Fibroblast of skin of right quadriceps (primary cell): ENCODE measurements at places on chromosomes 3 and 15.

GRCh38 chr15:39580485-39581241 lies at the start of gene THBS1:
THBS1 (plus strand) TSS chr15:39581079; CDS start chr15:39581858, 779 bp downstream.
- peak; percentile 99 for DNase-seq

GRCh38 chr15:85785887-85786780 lies 8.6 kb downstream of the KLHL25 start:
- DNase-seq, result peak; percentile 46

DNA sequence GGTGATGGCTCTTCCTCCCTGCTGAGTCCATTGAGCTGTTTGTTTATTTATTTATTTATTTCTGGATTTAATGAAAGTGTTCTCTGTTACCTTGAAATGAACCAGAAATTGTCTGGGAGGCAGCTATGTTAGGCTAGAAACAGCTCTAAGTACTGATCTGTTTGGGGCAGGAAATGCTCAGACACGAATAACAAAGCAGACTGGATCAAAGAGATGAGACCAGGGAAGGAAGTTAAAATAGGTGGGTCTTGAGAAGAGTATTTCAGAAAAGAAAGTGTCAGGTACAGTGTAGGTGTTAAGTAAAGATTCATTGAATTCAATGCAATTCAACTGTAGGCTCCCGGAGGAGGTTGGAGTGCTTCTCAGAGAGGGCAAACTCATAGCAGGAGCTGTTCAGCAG lies 173.3 kb downstream of the IL20RB start:
- DNase-seq, result no peak

- DNase-seq, result no peak
Measured at GRCh38 chr3:162777118-162777517, 1280.5 kb downstream of the OTOL1 start.

DNA sequence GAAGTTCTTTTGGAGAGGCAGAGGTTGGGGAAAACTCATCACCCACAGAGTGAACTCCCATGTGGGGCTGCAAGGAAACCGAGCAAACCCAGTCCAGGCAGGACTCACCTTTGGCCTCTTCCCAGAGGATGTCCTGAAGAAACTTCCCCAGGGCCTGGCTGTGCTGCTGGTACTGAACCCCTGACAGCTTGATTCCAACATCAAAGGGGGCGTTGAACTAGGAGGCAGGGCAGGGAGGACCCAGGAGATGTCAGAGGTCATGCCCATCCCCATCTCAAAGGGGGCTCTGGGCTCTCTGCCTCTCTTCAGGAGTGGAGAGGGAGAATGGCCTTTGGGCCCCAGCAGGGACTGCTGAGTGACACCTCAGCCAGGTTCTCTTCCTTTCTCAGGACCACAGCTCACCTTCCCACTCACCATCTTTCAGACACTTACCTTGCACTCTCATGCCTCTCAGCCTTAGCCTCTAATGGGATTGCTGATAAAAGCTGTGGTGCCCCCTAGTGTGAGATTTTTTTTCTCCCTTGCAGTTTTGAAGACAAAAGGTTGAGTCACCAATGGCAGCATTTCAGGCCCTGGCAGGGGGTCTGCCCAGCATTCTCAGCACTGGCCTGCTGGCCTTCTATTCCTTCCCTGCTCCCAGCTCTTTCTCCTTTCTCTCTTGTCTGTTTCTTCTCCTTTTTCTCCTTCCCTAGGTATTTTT lies 6.0 kb downstream of the GHRL start:
- DNase-seq, result peak; percentile 87

- DNase-seq, result peak; percentile 44
Measured at GRCh38 chr3:66407611-66408218, 93.1 kb downstream of the LRIG1 start.

GRCh38 chr3:50122661-50123391 lies 32.3 kb upstream of the SEMA3F start:
- no peak for DNase-seq

GRCh38 chr15:96334705-96335410 lies 4.4 kb downstream of the NR2F2 start:
- DNase-seq, result no peak

- no peak for DNase-seq
Measured at GRCh38 chr15:39623529-39623931, 42.7 kb downstream of the THBS1 start.

- DNase-seq, result no peak
Measured at GRCh38 chr3:134325706-134326105, 48.5 kb downstream of the AMOTL2 start.

DNA sequence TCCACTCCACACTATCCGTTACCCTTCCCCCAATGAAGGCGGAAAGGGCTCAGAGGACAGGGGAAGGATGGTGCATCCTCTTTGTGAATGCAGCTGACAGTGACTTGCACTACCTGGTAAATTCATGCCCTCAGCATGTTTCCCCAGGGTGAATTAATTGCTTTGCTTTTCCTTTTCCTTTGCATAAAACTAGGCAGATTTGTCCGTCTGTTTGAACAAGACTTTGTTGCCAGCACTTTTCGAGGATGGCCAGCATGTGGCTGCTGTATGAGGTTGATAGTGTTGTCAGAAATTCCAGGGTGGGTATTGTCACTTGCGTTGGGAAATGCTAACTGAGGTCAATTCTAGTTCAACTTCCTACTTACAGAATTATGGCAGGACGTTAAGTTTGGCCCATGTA lies 79.0 kb upstream of the RARB start:
- no peak for DNase-seq

DNA sequence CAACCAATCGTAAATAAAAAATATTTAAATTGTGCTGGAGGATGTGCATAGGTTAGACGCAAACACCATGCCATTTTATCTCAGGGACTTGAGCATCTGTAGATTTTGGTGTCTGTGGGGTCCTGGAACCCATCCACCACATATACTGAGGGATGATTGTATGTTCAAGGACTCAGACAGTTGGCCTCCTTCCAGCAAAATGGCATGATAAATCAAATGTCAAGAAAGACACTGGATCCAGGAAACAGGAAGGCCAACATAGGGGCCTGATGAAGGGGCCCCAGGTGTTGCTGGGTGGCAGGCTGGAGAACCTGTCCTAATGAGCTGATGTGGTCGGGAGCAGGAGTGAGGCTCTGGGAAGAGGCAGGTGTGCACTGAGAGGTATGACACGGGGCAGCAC lies 289.5 kb downstream of the GABRG3 start:
- no peak for DNase-seq

- DNase-seq, result no peak
Measured at GRCh38 chr15:101071651-101072050, 152.5 kb downstream of the LRRK1 start.

DNA sequence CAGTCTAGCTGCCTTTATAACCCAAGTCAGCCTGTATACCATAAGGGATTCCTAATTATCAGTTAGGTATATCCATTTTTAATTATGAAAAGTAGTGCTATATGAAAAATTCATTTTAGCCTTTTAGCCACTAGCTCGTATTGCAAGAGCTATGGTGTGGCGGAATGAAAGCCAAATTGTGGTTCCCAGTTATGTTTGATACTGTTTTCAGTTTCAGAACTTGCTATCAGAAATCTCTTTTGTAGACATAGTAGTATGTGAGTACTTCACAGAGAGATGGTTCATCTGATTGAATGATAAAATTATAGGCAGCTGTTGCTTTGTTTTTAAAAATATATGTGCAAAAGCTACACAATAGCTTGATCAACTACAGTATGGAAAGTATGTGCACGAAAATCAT lies 134.6 kb downstream of the SLC25A26 start:
- no peak for DNase-seq

DNA sequence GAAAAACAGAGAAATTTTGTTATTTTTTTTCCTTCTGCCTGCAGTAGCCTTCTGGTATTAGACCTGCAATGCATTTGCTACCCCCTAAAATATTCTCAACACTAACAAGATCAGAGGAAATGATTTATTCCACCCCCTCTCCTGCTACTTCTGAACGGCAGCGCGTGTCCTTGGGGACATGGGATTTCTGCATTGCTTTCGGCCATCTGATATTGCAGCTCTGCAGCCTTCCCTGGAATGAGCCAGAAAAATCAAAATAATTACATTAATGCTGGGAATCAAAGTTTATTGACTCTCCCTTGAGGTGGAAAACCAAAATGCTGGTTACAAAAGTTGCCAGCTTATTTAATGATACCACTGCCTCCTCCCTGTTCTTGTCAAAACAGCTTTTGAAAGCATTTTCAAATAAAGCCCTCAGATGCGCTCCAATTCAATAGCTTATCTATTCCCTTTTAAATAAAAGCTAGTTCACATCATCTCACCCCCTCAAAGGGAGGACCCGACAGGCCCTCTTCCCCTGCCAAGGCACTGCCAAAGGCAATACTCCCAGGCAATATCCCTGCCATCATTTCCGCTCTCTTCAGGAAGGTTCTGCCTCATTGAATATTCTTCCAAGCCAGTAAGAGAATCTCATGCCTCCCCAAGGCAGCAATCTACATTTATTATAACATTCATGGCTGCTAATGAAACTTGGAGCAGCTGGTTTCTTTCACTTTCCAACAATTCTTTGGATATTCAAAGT lies 96.6 kb downstream of the FHIT start:
- DNase-seq, result no peak

DNA sequence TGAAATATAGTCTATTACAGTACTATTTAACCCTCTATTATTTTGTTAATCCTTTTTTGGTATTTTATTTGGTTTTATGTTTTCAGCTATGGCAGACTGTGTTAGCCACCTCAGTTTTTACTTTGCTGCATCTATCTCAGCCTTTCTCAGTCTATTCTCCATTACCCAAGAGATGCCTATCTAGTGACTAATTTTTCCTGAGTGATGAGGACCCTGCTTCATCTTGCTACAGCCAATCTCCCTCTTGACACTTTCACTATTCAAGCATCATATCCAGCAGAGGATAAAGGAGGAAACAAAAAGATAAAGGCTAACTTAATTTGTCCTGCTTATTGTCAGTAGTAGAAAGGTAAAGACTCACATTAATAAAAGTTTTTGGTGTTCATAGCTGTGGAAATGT lies 141.8 kb upstream of the NECTIN3 start:
- DNase-seq, result no peak

GRCh38 chr15:86382341-86382740 lies 302.7 kb downstream of the AGBL1 start:
- no peak for DNase-seq

DNA sequence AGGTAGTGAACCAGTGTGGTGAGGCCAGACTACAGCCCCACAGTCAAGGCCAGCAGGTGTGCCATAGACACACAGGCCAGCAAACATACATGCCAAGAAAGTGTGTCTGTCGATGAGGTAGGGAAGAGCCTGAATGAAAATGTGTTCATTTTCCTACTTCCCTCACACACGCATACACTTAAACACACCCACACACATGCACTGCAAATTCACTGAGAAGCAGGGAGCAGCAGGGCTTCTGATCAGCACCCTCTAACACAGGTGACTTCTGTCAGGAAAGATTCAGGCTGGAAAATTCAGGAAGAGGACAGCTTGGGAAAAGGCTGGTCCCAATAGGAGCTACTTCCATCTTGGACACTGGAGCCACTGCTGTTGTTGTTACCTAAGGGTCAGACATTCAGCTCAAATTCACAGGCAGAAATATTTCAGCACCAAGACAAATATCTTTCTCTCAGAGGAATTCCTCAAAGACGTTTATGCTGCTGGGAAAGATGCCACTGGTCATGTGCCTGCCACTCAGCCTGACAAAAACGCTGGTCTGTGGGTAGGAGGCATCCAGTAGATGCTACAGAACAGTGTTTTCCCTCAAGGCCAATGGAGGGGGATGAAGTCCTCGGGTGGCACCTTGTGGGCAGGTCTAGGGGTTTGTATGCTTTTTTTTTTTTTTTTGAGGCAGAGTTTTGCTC lies 40.9 kb upstream of the LARS2 start:
- no peak for DNase-seq

DNA sequence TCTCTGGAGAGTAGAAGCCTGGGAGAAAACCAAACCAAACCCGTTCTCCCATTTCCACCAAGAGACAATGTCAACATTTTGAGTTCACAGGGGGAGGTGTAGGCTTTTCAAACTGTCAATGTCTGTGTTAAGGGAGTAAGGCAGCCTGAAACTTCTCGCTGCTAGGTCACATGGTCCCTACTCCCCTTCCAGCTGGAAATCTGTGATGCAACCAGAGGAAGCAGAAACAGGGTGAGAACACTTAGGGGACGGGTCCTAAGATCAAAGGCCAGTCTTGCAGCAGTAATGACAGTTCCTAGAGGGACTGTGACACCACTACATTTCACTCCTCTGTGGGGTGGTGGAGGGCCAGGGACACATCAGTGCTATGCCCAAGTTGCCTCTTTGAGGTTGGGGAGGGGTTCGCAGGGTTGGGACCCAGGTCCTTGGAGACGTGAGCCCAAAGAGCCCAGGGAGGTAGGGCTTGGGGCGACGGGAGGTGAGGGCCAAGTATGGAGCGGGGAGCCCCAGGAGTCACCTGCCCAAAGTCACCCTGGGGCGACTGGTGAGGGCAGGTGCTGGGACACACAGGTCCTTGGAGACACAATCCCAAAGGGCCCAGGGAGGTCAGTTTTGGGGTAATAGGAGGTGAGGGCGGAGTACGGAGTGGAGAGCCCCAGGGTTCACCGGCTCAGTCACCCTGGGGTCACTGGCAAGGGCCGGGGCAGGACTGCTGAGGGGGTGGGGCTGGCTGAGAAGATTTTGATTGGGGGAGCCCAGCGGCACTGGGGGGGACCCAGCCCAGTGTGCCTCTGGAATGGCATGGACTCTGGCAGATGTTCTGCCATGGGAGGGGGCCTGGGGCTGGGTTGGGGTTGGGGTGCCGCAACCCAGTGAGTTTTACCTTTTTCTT lies 582 bp downstream of the GOLGA6L2 start:
- DNase-seq, result no peak

DNA sequence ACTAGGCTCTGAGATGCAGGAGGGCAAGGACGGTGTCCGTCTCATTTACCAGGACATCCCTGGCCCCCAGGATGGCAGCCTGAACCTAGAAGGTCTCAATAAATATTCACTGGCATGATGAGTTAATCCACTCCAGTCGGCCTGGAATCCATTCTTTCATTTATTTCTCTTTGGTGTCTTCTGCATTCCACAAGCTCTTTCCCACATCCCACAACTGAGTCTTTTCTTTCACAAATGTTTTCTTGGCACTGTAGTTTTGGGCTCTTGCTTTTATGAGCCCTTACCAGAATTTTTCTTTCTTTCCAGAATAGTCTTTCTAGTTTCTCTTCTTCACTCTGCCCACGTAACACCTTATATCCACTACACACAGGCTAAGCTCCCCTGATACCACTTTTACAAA lies 778.0 kb downstream of the AGBL1 start:
- no peak for DNase-seq

DNA sequence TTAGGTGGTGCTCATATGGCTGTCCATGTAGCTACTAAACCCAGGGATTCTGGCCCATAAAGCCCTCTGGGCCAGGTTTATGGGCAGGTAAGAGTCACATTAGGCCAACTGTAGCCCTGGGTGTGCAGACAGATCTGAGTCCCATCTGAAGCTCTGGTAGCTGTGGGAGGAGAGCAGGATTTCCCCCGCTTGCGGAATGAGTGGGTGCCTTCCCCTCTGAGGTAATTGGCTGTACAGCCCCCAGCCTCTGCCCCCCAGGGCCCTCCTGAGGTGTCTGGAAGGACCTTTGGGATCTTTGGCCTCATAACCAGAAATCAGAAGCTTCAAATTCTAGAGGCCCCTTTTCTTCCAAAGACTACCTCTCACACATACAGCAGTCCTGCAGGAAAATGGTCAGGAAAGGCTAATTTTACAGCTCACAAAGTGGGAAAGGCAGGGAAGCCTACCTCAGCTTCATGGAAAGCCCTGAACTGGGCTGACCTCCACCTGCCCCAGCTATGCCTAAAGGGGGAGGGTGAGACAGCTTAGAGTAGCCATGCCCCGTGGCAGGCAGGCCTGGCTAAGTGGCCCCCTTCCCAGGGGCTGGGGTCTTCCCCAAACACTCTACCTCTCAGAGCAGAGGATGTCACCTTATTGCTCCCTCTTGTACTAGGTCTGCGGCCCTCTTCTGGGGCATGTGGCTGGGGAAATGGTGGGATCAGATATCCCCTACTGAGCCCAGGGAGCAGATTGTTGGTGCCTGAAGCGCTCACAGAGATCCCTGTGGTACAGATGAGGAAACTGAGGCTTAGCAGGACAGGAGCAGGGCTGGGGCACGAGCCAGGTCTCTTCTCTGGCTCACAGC lies 16.8 kb downstream of the HEMK1 start:
- DNase-seq, result no peak
